ENCODE measurements at places on chromosomes 2 and 18.

- DNase-seq, result no peak
Observed at GRCh38 chr2:64678771-64679590, 25.3 kb upstream of the SERTAD2 start.

DNA sequence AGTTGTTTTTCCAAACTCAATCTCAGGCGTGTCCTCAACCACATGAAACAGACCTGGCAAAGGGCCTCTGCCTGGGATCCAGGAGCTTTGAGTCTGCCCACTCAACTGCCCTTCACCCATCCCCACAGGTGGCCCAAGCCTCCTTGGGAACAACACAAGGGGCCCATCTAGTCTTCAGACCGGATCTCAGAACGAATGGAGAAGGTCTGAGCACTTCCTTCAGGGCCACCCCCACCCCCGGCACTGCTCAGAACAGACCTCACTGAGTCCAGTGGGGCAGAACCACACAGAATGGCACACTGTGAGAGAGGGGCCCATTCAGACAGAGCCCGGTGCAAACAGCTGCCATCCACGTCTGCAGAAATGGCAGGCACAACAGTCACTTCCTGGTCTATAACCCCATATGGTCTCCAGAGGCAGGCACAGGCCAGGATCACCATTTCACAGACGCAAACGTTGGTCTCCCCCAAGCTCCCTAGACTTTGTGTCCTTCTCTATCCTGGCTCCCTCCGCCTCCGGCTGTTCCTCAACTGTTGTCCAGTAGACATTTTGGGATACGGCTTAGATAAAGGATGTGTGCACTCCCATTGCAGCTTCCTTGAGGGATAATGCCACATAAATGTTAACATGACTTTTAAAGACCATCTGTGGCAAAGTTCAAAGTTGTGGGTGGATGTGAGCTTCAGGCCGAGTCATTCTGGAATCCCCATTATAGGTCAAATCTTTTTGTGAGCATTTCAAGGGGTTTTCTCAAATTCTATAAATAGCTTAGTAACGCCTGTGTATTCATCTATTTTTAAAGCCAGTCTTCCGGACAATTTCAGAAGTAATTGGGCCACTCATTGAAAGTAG lies 149.7 kb downstream of the SMAD7 start:
- DNase-seq, result no peak

GRCh38 chr2:55161295-55162210 lies 70.5 kb downstream of the CLHC1 start:
- no peak for DNase-seq

GRCh38 chr18:50038448-50038847 lies 156.5 kb downstream of the MYO5B start:
- no peak for DNase-seq

DNA sequence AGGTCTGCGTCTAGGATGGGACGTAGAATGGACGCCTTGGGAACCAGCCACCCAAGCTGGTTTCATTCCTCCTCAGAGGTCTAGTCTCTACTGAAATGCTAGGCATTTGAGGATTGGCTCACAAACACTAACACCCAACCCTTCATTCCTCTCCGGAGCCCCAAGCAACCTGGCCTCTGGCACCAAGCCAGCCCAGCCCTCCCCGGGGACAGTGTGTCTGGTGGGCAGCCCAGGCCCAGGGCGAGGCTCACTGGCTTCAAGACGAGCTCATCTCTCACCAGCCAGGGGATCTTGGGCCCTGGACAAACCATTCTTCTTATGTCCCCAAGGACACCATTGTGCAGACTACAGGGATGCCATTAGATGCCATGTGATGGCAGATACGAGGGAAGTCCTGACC lies 182.5 kb downstream of the CTIF start:
- no peak for DNase-seq

- DNase-seq, result no peak
Observed at GRCh38 chr2:47719099-47719498, 63.8 kb upstream of the MSH6 start.
